ENCODE measurements at places on chromosomes 2 and 18. TPM values are rescaled to one million over a fixed set of nuclear protein-coding genes. Genes with fewer than 3 reads are reported as not detected.

DNA sequence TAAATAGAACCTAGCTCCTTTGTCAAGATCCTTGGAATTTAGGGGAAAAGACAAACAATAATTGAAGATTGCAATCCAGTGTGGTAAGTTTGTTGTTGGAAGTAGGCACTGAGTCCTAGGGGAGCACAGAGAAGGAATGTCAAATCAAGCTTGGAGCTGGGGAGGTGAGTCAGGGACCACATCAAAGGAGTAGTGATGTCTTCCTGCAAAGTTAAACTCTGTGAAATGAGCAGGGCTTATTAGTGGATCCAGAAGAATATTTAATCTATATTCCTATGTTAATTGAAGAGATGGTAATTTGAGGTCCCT lies 41.7 kb upstream of the NABP1 start:
- no peak overlapping the region for H3K4me3 ChIP-seq
- H3K36me3 ChIP-seq, result no peaks in the 10 kb centered on the region
- H3K27me3 ChIP-seq, result peaks cover 6% of the 10 kb centered on the region

DNA sequence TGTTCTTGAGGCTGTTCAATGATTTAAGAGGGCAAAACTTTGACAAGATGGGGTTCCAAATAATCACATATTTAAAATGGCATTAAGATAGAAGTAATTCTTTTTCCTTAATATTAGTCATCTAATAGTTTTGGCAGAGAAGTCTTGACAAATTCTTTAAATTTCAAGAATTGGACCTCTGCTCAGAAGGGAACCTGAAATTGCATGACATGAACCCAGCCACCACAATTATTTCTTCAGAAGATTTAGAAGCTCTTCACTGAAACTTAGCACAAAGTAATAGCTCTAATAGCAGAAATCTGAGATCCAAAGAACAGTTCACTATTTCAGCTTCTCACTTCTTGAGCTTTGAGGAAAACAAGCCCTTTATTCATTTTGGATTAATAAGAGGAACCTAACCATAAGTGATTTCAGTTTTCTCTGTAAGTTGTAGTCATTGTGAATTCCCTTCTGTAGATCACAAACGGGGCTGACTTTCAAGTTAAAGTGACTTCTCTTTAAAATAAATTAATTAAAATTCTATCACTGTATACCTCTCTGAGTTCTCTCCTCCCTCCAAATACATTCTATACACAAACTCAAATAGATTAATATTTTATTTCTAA lies 100.6 kb upstream of the ITGA4 start:
- H3K4me3 ChIP-seq, result no peak overlapping the region
- H3K27ac ChIP-seq, result no peak overlapping the region
- peaks cover 12% of the 10 kb centered on the region for H3K36me3 ChIP-seq
- H3K27me3 ChIP-seq, result no peaks in the 10 kb centered on the region
- DNase-seq, result no peak

DNA sequence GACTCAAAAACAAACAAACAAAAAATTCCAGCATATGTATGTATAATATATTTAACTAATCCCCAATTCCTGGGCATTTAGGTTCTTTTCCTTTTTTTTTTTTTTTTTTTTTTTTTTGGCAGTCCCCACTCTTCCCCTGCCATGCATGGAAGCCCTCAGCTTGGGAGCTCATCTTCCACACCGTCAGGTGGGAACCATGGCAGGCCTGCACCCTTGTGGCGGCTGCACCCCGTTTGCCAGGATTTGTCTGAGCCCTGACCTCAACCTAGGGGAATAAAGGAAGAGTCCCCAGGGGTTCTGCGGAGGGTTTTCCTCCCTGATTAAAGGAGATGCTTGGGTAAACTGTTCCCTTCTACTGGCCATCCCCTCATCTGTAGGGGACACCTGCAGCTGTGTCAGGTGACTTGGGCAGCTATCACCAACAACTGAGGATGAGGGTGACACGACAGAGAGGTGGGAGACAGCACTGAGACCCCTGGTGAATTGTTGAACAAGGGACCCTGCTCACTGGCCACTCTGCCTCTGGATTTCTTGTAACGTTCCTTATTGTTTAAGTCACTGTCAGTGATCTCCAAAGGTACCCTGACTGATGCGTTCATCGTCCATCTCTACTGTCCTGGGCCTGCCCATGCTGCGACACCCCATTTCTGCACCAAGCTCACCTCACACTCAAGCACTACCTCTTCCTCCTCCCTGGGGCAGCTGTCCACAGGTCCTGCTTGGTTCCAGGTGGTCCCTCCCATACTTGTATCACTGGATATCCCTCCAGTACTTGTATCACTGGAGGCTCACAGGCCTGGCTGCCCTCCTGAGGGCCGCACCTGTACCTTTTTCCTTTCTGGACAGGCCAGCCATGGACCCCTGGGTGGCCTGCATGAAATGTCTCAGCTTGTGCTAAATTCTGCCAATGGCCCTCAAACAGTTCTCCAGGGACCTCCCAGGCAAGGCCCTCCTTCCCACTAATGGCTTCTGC lies 14.5 kb downstream of the TMEM185B start:
- no peaks in the 10 kb centered on the region for H3K27me3 ChIP-seq
- H3K4me1 ChIP-seq, result peaks cover 16% of the 10 kb centered on the region
- H3K36me3 ChIP-seq, result peaks cover 3% of the 10 kb centered on the region
- H3K4me3 ChIP-seq, result no peak overlapping the region
- peak; percentile 54 for DNase-seq

DNA sequence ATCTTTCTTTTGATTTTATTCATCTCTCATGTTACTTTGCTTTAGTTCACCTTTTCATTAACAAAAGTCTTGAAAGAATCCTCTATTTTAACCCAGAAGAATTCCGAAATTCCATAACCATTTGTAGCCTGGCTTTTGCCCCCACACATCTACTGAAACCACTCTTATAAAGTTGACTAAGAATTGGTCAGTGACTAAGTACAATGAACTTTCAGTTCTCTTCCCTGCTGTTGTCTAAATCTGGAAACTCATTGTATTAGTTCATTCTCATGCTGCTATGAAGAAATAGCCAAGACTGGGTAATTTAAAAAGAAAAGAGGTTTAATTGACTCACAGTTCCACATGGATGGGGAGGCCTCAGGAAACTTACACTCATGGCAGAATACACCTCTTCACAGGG lies 49.9 kb upstream of the PNPT1 start:
- no peak overlapping the region for H3K4me3 ChIP-seq
- no peaks in the 10 kb centered on the region for H3K4me1 ChIP-seq
- H3K27me3 ChIP-seq, result no peaks in the 10 kb centered on the region
- no peaks in the 10 kb centered on the region for H3K36me3 ChIP-seq

DNA sequence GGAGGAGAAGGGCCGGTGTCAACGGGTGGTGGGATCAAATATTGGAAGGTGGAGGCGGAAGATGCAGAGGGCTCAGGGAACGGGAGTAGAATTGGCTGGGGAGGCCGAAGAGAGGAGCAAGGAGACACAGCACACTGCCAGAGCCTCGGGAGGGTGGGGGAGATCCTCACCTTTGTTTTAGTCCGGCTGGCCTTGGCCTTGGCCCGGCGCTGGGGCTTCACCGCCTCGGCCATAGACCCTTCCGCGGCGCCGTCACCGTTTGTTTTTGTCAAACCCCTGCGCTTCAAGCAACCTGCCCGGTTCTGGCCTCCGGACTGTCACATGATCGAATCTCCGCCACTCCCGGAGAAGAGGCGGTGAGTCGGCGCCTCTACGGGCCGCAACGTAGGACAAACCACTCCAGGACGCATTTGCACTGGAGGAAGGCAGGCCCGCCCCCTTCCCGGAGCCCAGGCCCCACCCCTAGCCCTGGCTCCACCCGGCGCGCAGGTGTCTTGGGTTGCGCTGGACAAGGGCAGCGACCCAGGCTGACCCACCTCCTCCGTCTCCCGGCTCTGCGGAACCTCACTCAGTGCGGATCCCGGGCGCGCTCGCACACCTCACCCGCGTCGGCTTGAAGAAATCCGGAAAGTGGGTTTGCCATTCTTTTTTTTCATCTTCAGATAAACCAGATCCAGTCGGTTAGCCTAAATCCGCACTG lies at the start of gene EPG5:
Gene EPG5 (minus strand): TSS at position 323 of the 700 bp plus-strand sequence. CDS start 90 bp downstream, at position 233.
- H3K4me3 ChIP-seq, result peak within 1 kb of the TSS; percentile 99
- peak; percentile 98 for DNase-seq
- H3K4me1 ChIP-seq, result peaks cover 26% of the 10 kb centered on the region
- no peaks in the 10 kb centered on the region for H3K36me3 ChIP-seq

DNA sequence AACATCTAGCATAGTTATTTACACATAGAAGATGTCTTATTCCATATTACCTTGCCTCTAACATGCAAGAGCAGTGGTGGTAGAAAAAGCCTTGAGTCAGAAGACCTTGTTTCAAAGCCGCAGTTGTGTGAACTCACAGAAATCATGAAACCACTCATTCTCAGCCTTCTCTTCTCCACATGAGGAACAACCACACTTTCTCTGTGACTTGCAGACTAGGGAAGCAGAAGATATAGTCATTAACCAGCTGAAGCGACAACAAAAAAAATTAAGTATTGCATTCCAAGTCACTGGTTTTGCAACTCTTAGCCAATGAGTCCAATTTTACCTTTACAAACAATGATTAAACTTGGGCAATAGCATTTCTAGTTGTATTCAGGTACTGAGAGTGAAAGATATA lies 19.0 kb downstream of the TWSG1 start:
- no peaks in the 10 kb centered on the region for H3K4me1 ChIP-seq
- H3K27ac ChIP-seq, result no peak overlapping the region
- H3K36me3 ChIP-seq, result no peaks in the 10 kb centered on the region
- DNase-seq, result no peak

DNA sequence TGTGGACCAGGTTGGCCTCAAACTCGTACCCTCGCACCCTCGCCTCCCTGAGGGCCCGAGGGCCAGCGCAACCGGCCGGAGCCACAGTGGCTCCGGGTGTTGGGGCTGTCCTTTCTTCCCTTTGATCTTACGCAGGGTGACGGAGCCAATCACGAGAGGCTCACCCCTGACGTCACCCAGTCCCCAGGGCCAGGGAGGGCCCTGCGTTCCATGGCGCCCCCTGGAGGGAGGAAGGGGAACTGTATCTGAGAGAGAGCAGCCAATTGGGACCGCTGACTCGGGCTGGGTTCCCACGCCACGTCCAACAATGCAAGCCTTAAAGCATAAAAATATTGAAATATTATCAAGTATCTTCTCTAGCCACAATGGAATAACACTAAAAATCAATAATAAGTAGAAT lies 432.8 kb upstream of the LRRTM4 start:
- H3K36me3 ChIP-seq, result no peaks in the 10 kb centered on the region
- H3K27ac ChIP-seq, result no peak overlapping the region
- DNase-seq, result no peak
- H3K4me3 ChIP-seq, result no peak overlapping the region
- H3K4me1 ChIP-seq, result no peaks in the 10 kb centered on the region

- H3K36me3 ChIP-seq, result no peaks in the 10 kb centered on the region
- H3K4me3 ChIP-seq, result peak overlapping the region; percentile 77
- H3K27me3 ChIP-seq, result peaks cover 37% of the 10 kb centered on the region
- DNase-seq, result peak; percentile 83
- H3K4me1 ChIP-seq, result peaks cover 29% of the 10 kb centered on the region
These were observed 4.6 kb downstream of the LOXL3 start for GRCh38 chr2:74548900-74549826.

GRCh38 chr18:49525981-49526380 lies 35.9 kb upstream of the LIPG start:
- no peaks in the 10 kb centered on the region for H3K36me3 ChIP-seq
- no peak overlapping the region for H3K27ac ChIP-seq
- H3K4me3 ChIP-seq, result no peak overlapping the region
- no peak for DNase-seq
- no peaks in the 10 kb centered on the region for H3K4me1 ChIP-seq
- H3K27me3 ChIP-seq, result peaks cover 8% of the 10 kb centered on the region

DNA sequence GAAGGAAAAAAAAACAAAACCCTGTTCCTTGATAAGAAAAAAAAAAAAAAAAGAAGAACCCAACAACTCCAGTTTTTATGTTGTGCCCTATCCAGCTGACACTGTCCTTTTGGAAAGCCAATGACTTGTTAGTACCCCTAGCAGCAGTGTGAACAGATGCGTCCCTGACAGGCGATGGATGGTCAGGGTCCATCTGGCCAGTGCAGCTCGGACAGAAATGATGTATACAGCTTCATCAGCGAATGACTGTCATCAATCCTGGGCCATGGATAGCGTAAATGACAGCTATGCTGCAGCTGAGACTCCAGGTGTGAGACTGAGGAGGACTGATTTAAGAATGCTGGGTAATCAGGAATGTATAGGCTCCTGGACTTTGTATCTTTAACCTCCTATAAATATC lies 318.8 kb upstream of the FIGN start:
- no peak for DNase-seq
- no peak overlapping the region for H3K27ac ChIP-seq
- H3K4me3 ChIP-seq, result no peak overlapping the region

GRCh38 chr2:203654826-203655225 lies 51.6 kb upstream of the CD28 start:
- peaks cover 41% of the 10 kb centered on the region for H3K4me1 ChIP-seq
- no peak overlapping the region for H3K4me3 ChIP-seq
- H3K27me3 ChIP-seq, result no peaks in the 10 kb centered on the region
- no peak overlapping the region for H3K27ac ChIP-seq

DNA sequence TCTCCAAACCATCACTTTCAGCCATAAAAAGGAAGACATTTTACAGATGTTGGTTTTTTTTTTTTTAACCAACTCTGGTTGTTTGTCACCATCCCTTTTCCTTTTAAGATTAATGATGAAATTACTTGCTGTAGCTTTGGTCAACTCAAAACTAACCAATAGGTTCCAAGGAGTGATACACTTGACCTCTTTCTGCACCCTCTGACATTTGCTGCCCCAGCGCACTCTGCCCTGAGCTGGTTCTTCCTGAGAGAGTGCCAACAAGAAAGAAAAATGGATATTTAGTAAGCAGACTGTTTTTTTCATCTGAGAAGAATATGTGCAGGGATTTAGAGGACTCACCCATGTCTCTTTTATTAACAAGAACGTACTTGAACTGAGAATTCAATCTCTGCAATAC lies 520.0 kb downstream of the TXNL1 start:
- H3K27ac ChIP-seq, result no peak overlapping the region
- DNase-seq, result no peak
- no peaks in the 10 kb centered on the region for H3K36me3 ChIP-seq
- no peak overlapping the region for H3K4me3 ChIP-seq

GYPC gene
- total RNA-seq, result 120 TPM

DLGAP1 gene
- 0.99 TPM for total RNA-seq

CNGA3 gene
- total RNA-seq, result not detected

VWC2L gene
- not detected for total RNA-seq

FABP1 gene
- total RNA-seq, result not detected

ERBB4 gene
- not detected for total RNA-seq

ZNF804A gene
- total RNA-seq, result not detected

All from activated CD4-positive, alpha-beta T cell treated with anti-CD3 and anti-CD28 coated beads, Interleukin-2, amount 10 ng/mL, durations not matched to agents 24 days and 14 days (primary cell).